ENCODE measurements at places on chromosomes 1 and 21.

DNA sequence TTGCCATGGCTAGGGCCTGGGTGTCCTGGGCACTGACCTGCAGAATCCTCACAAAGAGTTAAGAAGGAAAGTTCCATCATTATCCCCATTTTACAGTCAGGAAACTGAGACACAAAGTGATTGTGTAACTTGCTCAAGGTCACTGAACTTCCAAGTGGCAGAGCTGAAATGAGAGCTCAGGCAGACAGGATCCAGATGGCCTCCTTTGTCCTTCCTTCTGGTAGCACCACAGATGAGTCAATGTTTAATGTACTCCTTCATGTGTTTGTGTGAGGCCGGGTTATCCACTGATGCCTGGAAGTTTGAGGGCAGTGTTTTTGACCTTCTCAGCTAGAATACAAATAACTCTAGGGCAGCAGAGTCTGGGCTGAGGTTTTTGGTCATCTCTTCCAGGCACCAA, 207.0 kb downstream of the TNR start:
- no peak for DNase-seq

GRCh38 chr1:242139442-242139841, 140.5 kb upstream of the MAP1LC3C start:
- no peak for DNase-seq

DNA sequence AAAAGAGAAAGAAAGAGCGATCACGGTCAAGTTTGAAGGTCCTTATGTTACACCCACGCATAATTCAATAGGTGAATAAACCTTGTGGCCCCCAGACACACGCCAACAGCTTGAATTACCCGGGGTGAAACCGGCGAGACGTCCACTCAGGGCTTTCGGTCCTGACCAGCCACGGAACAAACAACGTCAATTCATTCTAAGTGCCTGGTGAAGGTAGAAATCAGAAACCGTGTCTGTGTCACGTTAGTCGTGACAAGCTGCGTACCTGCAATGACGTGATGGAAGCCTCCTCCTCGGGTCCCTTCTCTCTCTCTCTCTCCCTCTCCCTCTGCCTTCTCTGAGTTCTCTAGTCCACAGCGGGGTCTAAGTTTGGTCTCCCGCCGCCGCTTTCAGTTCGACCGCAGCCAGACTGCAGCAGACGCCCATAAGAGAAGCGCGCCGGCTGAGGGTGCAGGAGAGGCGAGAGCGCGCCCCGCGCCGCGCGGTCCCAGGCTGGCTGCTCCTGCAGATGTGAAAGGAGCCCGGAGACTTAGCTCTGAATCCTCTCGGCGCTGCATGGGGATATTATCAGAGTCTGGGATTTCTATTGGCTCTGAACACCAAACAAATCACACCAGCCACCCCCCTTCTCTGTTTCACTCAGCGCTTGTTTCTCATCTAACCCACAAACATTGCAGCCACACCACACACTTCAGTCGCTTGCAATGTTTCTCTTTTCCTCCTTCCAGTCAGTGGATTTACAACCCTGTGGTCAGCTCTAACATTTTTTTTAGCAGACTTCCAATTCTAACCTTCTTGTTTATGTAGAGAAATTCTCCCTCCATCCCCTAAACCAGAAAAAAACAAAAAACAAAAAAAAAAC, at the start of gene GREM2:
Gene GREM2 (minus strand): TSS at position 537 of the 862 bp plus-strand sequence. CDS start 118,680 bp downstream, outside the sequence.
- DNase-seq = peak; percentile 78

DNA sequence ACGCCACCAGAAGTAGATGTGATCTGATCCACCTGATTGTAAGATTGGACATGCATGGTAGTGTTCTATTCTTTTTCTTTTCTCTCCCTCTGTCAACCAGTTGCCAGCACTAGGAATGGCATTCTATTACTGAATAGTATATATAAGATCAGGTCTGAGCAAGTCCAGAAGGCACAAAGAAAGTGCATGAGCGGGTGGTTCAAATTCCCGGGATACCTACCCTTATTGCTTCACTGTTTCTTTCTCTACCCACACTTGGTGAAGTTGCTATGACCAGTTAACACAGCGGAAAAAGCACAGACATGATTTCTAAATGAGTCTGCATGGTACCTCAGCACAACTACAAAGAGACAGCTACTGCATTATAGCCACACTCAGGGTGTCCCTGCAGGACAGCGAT, 64.0 kb downstream of the SLC9A1 start:
- DNase-seq = no peak

GRCh38 chr1:183548116-183548515, 42.1 kb downstream of the NCF2 start:
- DNase-seq = no peak

DNA sequence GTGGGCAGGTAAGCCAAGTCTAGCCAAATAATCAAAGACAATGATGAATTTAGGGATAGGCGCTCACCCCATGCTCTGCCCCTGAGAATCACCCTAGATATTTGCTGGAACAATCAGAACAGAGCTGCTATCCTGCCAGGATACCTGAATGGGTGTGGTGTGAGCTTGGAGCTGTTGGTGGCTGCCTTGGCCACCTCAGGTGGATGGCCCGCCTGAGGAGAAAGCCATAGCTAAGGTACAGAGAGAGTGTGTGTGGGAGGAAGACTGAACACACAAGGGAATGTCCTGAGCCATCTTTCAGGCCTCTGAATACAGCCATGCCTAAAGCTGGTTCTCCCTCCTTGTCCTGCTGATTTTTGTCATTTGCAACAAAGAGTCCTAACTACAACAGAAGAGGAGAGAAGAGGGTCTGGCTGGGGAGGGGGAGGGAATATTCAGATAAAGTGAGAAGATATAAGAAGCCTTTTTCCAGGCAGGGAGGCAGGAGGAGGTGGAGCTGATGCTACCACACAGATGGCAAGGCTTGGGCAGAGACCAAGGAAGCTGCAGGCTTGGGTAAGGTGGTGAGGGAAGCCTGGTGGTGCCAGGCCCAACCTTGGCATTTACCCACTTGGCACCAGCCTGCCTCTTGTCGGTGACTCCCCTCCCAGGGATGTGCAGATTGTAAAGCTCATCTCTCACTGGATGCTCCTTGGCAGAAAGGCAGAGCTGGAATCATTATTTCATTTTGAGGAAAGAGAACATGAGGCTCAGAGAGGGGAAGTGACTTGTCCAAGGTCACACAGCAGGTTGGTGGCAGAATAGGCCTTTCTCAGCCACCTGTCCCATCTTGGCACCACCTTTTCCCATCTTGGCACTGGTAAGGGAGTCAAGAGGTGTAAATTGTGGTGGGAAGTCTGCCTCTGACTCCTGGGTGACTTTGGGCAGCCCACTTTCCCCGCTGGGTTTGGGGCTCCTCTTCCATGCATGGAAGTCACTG, 49.7 kb downstream of the NKAIN1 start:
- no peak for DNase-seq

- DNase-seq = peak; percentile 57
These were observed at the start of gene CROCC for GRCh38 chr1:16921391-16922185. Gene CROCC (plus strand): TSS chr1:16921931. CDS start chr1:16922019, 88 bp downstream.

DNA sequence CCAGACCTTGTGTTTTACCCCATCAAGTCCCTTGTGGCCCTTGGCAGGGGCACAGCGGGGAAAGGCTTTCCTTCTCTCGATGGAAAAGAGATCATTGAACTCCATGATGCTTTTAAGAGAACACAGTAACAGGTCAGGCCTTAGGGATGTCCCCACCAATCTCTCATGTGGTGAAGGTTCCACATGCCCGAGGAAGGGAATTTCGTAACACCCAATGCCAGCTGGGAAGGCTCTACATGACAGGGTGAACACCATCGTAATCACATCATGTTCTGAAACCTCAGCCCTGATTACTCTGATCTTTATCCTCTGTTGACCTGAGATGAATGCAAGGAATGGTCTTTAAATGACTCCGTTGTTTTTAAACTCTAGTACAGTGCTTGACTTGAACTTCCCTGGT, 105.5 kb upstream of the SPAG17 start:
- no peak for DNase-seq

GRCh38 chr1:236509647-236510401, 14.0 kb upstream of the LGALS8 start:
- DNase-seq = no peak
